Activated naive CD4-positive, alpha-beta T cell treated with anti-CD3 and anti-CD28 coated beads for 36 hours (primary cell): ENCODE measurements at places on chromosomes 5 and 9.

GRCh38 chr5:168303393-168304025, 12.1 kb downstream of the WWC1 start:
- no peak for DNase-seq

- no peak for DNase-seq
Measured at GRCh38 chr5:90287036-90287435, 122.5 kb downstream of the CETN3 start.

GRCh38 chr9:97761879-97762278, 64.7 kb upstream of the XPA start:
- DNase-seq: no peak

- no peak for DNase-seq
Measured at GRCh38 chr9:115553060-115553773, 435.3 kb upstream of the TNC start.

GRCh38 chr9:109868207-109868606, 88.2 kb downstream of the PALM2AKAP2 start:
- no peak for DNase-seq

GRCh38 chr5:138289296-138289695, 14.9 kb upstream of the GFRA3 start:
- no peak for DNase-seq

- DNase-seq: no peak
Measured at GRCh38 chr5:132612846-132613245, 45.1 kb upstream of the IL13 start.

DNA sequence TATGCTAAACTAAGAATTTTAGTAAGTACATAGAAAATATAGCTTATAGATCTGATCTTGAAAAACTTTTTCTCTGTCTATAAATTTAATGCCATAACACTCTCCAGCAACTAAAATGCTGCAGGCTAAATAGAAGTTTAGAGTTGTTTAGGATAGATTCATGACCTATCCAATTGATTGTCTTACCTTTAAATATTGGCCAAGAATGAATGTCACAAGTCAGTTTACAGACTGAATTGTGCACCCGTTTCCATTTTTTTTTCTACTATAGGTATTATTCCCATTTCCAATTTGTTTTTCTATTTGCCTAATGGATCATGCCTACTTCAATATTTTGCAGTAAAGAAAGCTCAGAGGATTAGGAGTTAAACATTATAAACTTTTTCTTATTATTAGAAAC, 129.5 kb downstream of the MLLT3 start:
- DNase-seq: no peak

DNA sequence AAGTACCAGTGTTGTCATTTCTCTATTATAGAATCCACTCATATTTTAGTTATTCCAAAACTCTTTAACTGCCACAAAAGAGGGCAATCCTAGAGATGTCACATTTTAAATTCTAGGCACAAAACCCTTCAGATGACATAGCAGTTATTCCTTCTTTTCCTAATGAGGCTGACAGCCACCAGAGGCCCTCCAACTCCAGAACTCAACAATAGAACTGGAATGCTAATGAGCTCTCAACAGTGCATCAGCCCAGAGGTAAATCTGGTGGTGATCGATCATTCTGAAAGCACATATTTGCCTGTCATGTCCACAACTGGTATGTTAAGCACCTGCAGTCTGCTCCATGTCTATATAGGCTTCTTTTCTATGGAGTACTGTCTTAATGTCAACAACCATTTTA, 40.2 kb upstream of the RAB3C start:
- DNase-seq: no peak

DNA sequence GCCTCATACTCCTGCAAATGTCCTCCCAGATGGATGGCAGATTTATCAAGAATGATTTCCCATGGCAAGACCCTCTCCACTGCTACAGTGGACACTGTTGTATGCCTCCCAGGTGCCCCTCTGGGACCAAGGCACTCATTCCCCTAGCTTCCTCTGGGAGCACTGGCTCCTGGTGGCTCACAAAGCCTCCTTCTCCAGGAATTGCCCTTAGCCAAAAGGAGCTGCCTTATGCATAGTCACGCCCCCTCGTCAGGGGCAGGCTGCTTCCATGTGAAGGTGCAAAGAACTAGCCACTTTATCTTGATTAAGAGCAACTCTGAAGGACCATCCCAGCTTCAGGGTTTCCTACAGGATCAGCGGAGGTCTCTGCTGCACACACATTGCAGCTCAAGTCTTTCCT, 358.1 kb downstream of the CDK5RAP2 start:
- no peak for DNase-seq

DNA sequence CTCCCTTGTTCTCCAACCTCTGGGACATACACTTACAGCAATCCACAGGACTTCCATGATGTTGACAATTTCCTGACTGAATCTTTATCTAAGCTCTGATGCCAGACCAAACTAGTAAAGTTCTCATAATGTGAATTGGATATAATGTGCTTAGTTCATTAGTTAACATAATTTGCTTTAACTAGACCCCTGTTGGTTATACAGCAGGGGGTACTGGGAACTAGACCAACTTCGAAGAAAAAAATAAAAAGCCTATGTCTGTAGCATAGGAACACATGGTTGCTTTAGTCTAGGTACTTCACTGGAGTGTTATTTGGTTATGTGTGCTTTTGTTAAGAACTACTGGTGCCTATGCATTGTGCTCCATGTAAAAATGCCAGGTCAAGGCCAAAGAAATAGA, 173.8 kb downstream of the ADAMTS6 start:
- no peak for DNase-seq

GRCh38 chr5:33319151-33319550, 121.6 kb upstream of the TARS1 start:
- no peak for DNase-seq

DNA sequence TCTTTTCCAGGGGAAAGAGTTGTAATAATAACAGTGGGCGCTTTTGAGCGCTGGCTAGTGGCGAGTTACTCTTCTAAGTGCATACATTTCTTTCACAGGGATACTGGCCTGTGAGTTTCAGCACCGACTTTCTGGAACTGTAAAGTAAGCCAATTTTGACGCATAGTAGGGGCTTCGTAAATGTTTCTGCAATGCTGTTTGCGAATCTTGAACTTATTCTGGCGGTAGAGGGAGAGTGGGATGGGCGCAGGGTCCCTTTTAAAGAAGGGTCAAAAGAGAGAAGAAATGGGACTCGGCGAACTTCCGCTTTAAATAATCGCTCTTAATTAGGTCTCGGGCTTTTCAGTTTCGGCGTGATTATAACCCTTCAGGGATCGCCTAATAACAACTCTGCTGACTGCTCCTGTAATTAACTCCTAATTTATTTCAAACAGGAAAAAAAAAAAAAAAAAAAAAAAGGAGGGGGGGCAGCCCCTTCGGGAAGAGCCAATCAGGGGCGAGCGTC, 351 bp upstream of the MSX2 start:
- no peak for DNase-seq

DNA sequence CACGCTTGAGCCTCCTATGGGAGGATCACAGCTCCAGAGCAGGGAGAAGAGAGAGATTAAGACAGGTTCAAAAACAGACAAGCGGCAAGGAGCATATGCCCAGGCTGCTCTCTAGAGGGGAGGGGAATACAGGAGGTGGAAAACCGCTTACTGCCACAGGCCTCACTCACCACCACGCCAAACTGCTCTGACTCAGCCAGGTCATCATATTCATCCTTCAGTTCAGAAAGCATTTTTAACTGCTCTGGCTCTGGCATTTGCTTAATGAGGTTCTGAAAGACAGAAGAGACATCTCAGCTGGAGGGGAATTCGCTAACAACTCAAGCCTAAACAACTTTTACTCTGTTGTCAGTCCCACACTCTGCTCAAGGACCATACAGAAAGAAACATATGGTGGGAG, 40.1 kb downstream of the PCDHGC5 start:
- no peak for DNase-seq
